Effector memory CD4-positive, alpha-beta T cell (primary cell): ENCODE measurements at places on chromosomes 12 and 14.

GRCh38 chr12:130418251-130418650, 80.6 kb downstream of the PIWIL1 start:
- no peak for DNase-seq

- no peak for DNase-seq
Measured at GRCh38 chr12:28606967-28607557, 416.8 kb downstream of the CCDC91 start.

- DNase-seq = no peak
Measured at GRCh38 chr12:128077211-128077916, 189.6 kb upstream of the TMEM132C start.

- no peak for DNase-seq
Measured at GRCh38 chr12:50065726-50066310, 8.4 kb downstream of the ASIC1 start.

- DNase-seq = no peak
Measured at GRCh38 chr12:98294051-98294805, 221.2 kb upstream of the TMPO start.

DNA sequence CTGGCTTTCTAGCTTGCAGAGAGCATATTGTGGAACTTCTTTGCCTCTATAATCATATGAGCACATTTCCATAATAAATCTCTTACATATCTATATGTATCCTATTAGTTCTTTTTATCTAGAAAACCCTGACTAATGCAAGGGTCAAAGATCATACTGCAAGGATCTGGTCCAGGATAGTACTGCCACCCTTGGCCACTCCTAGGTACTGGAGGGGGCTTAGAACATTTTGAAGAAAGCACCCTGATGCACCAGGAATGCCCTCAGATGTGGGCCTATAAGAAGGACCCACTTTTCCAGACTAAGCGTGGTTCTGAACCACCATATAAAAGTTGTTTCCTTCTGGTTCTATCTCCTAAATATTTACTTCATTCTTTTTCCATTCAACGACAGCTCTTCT, 14.6 kb downstream of the ATXN7L3B start:
- no peak for DNase-seq

GRCh38 chr14:97791072-97791471, 993.9 kb downstream of the VRK1 start:
- DNase-seq = no peak

DNA sequence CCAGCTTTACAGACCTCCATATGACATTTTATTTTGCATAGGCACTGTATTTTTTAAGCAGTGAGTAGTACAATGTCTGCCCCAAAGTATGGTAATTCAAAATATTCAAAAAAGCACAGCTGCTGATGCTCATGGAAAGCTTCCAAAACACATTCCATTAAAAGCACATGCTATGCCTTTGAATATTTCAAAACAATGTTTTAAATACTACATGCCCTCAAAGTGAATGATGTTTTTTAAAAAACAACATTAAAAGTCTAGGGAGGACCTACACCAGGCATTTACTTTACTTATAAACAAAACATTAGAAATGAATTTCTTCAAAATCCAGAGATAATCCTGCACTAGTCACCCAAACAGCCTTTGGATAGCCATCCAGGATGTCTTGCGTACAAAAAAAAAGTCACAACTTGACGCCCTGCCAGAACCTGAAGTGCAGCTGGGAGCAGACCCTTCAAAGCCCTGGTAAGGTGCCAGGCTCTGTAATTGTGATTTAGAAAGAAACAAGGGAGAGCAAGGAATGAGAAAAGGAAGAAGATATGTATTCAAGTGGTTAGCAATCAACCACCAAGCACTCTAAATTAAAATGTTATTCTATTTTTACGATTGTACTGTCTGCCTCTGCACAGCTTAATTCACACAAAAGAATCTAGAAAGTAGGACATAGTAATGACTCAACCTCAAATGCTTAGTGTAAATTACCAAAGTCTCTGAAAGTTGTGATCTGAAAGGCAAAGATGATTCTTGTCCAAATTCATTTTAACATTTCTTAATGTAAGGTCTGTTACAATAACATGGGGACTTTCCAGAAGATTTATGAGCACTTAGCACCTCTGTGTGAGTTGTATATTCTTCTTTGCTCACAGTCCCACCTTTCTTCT, 31.9 kb downstream of the CEP83 start:
- DNase-seq = no peak

DNA sequence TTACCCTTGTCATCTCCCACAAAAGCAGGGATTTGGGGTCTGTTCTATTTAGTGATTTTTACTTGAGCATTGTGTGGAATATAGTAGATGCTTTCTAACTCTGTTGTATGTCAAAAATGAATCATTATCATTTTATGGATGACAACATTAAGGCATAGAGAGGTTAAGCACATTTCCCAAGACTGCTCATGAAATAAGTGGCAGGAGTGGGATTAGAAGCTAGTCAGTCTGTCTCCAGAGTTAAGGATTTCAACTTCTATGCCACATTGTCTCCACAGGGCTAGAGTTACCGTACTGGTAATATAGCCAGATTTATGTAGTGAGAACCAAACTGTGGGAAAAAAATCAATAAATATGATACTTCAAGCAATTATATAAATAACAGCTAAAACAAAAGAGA, 170.6 kb upstream of the DCN start:
- DNase-seq = no peak

- DNase-seq = no peak
Measured at GRCh38 chr14:42911642-42912041, 1305.0 kb downstream of the LRFN5 start.

DNA sequence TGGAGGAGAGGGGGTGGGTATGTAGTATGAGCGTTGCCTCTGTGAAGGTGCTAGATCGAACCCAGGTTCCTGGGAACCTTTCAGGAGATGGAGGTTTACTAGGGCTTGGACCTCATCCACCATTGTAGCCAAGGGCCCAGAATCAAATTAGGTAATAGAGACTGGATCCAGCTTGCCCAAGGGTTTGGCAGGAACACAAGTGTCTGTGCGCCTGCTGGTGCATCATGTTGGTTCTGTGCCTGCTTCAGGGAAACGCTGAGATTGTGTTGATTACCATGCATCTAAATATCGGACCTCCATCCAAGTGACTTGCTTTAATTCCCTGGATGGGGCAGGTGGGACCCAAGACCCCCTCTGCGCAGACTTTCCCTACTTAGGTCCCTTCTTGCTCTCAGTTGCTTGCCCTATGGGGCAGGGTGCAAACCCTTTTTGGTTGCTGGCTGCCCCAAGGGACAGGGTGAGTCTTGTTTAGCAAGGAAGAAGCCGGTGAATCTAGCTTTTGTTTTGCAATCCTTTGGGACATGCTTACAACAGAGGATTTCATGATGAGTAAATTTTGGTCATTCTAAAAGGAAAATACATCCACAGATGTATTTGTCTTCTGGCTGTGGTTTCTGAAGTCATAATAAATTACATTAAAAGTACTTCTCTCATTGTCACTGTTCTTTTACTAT, 189.8 kb upstream of the PRICKLE1 start:
- DNase-seq = no peak

GRCh38 chr12:68638721-68639395, 28.2 kb downstream of the RAP1B start:
- no peak for DNase-seq

- no peak for DNase-seq
Measured at GRCh38 chr12:85147331-85147730, 111.2 kb downstream of the LRRIQ1 start.

GRCh38 chr12:51812871-51813270, 35.6 kb downstream of the FIGNL2 start:
- no peak for DNase-seq

DNA sequence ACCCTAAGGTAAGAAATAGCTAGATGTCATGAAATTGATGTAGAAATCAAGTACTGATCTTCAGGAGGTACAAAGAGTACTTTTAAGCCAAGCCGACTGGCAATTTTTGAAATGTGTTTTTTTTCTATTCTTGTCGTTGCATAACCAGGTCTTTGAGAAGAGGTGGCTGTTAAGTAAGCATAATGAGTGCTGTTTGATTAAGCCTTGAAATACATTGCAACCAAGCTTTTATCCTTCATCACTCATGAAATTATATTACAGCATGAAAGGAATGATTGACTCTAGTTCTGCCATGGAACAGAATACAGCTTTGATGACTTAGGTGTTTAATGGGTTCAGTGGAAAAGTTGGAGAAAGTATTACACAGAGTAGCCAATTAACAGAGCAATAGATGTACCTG, 1720.2 kb upstream of the SEL1L start:
- DNase-seq = no peak

DNA sequence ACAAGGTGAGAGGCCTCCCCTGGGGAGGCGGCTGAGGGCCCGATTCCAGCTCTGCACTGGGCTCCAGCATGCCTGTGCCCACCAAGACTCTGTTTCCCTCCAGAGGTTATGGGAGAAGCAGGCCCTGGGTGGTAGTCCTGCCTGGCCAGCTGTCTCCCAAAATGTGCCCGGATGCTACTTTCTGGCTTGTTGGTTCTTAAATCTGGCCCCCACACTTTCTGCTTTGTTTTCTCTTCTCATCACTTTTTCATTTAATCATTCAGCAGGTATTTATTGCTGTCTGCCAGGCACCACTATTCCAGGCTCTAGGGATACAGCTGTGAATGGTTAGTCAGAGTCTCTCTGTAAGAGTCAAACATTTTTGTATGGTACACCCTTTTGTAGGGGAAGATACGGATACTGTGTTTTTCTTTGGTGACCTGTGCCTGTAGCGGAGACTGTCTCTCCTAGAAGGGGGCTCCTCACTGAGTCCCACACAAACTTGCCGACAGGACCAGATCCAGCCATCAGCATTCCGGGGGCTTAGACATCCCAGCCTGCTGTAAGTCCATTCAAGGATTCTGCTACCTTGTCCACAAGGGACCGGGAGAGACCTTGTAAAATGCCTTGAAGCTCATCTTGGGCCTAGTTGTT, 3.8 kb downstream of the DHRS2 start:
- DNase-seq = no peak

GRCh38 chr12:103965255-103965589, 450 bp upstream of the TDG start:
- DNase-seq = no peak

- DNase-seq = no peak
Measured at GRCh38 chr12:46458500-46459102, 86.0 kb upstream of the SLC38A2 start.

- DNase-seq = no peak
Measured at GRCh38 chr14:96710060-96710666, 87.0 kb upstream of the VRK1 start.

- no peak for DNase-seq
Measured at GRCh38 chr12:122902854-122903692, 7.1 kb upstream of the VPS37B start.

- DNase-seq = no peak
Measured at GRCh38 chr12:15701631-15702156, 87.5 kb downstream of the EPS8 start.

GRCh38 chr12:52865090-52865944, 16.5 kb upstream of the KRT78 start:
- no peak for DNase-seq

DNA sequence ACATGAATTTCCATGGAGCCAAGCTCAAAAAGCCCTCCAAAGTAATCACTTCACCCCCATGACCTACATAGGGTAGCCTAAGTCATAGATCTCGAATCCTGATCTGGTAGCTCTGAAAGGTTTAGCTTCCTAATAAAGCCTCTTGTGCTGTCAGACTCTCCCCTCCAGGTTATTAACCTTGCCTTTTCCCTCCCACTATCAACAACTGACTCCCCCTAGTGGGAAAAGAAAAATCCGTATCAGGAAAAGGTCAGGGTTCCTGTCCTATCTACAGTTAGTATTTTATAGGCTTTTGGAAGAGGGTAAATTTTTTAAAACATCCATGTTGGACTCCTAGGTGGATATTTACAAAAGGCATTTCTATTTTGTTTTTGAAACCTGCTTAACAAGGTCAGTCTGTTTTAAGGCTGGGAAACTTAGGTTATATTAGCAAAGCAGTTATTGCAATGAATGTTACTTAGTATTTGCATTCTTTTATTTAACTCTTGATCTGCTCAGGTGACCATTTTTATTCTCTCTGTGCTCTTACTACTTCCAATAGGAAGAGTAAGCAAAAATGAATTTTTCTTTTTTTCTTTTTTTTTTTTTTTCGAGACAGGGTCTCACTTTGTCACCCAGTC, 8.0 kb downstream of the YY1 start:
- DNase-seq = no peak

DNA sequence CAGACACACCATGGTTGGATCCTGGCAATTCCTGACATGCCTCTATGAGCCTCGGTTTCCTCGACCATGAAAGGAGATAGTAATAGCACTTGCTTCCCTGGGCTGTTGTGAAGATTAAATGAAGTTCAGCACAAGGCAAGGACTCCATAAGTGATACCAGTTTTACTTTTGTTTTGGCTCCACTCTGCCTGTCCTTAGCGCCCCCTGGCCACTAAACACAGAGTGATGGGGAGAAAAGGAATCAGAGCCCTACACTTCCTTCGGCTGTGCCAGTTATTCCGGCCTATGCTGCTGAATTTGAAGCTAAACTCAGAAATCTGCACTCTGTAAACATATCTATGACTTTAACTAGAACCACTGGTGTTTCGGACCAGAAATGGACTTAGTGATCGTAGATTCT, 173.8 kb downstream of the C12orf75 start:
- no peak for DNase-seq

DNA sequence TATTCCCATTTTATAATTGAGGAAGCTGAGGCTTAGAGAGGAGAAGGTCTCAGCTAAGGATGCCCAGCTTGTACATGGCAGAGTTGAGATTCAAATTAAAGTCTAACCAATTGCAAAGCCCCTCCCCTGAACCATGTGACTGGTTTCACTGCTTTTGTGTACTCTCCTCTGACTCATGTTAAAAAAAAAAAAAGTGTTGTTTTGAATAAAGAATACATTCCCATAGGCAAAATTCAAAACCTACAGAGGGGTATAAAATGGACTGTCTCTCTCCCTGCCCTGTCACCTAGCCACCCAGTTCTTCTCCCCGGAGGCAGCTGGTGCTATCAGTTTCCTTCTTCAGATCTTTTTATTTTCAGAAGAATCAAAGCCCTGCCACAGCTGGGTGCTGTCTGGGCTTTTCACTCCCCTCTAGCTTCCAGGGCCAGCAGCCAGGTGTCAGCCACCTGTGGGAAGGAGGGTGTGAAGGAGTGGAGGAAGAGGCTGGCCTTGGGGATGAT, 5.4 kb downstream of the PSMD9 start:
- DNase-seq = no peak

- no peak for DNase-seq
Measured at GRCh38 chr12:56476972-56477432, 8.6 kb downstream of the SPRYD4 start.

GRCh38 chr12:131129839-131130238, 176.1 kb downstream of the ADGRD1 start:
- DNase-seq = no peak

GRCh38 chr14:25658988-25659387, 609.0 kb upstream of the STXBP6 start:
- no peak for DNase-seq

- DNase-seq = no peak
Measured at GRCh38 chr12:84814664-84815245, 97.8 kb downstream of the SLC6A15 start.
